ENCODE measurements at places on chromosomes 1 and 21.

DNA sequence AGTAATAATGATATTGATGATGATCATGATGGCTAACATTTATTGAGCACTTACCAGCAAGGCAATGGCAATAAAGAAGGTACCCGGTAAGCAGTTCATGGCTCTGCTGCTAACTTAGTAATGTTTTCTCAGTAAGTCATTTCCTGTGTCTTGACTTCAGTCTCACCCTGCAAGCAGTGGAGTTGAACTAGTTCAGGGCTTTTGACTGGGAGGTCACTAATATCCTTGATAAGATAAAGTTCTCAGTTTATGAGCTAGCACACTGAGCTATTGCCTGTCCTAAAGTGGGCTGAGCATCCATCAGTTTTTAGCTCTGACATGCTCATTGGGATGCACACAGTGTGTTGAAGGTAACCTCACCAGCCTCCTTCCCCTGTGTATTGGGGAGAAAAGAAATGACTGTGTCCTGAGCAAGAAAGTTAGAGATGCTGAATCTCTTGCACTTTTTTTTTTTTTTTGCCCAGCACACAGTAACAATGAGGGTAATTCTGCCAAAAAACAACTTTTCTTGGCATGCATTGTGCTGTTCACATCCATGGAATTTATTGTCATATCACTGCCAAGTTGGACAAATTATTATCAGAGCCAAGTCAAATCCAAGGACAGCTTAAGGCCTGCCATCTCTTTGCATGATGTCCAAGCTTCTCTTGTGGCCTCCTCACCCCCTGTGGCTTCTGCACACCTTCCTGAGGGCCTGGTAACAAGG, 55.5 kb upstream of the GADD45A start:
- no peak for DNase-seq

DNA sequence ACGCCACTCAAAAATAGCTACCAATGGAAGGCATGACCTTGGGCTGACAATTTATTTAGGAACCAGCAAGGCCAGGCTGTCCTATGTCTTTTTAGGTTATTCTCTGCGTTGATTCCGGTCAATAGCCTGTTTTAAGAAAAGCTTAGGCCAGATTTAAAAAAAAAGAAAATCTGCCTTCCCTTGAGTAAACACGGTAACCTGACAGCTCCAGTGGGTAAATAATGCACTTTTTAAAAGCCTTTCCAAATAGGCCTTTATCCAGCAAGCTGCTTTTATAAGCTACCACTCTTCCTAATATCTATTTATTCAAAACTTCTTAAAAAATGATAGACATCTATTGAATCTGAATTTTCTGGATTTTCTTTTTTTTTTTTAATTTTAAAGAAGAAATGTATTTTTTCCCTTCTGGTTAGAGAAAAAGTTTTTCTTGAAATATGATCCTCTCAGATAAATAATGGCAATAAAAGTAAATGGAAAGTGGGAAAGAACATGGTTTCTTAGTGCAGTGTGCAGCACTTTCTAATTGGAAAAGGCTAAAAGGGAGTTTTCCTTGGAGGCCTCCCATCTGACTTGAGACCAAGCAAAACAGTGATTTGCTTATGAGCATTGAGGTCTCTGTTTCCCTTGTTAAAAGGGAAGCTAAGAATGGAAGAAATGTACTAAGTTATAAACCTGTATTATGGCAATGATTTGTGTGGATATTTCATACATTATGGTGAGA, 281.0 kb upstream of the RUNX1 start:
- no peak for DNase-seq

DNA sequence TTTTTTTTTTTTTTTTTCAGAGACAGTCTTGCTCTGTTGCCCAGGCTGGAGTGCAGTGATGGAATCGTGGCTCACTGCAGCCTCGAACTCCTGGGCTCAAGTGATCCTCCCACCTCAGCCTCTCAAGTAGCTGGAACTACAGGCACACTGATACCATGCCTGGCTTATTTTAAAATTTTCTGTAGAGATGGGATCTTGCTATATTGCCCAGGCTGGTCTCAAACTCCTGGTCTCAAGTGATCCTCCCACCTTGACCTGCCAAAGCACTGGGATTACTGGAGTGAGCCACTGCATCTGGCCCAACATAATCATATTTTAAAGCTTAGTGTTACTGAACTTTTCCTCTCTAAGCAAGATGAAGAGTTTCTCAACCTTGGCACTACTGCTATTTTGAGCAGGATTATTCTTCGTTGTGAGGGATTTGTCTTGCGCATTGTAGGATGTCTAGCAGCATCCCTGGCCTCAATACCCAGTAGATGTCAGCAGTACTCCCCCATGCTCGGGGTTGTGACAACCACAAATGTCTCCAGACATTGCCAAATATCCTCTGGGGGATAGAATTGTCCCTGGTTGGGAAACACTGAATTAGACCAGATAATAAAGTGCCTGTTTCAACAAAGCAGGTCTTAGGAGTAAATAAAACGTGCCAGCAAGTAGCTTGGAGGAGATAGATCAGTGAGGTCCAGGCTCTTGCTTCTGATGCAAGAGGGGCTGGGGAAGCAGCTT, 15.1 kb upstream of the THRAP3 start:
- DNase-seq, result no peak

DNA sequence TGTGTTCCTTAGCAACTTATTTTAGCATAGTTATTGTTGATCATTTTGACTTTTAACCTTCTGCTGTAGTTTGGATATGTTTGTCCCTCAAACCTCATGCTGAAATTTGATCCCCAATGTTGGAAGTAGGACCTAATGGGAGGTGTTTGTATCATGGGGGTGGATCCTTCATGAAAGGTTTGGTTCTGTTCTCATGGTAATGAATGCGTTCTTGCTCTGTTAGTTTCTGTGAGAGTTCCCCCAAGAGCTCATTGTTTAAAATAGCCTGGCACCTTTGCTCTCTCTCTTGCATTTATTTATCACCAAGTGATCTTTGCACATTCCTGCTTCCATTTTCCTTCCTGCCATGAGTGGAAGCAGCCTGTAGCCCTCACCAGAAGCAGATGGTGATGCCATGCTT, 372.1 kb upstream of the VAMP3 start:
- no peak for DNase-seq

DNA sequence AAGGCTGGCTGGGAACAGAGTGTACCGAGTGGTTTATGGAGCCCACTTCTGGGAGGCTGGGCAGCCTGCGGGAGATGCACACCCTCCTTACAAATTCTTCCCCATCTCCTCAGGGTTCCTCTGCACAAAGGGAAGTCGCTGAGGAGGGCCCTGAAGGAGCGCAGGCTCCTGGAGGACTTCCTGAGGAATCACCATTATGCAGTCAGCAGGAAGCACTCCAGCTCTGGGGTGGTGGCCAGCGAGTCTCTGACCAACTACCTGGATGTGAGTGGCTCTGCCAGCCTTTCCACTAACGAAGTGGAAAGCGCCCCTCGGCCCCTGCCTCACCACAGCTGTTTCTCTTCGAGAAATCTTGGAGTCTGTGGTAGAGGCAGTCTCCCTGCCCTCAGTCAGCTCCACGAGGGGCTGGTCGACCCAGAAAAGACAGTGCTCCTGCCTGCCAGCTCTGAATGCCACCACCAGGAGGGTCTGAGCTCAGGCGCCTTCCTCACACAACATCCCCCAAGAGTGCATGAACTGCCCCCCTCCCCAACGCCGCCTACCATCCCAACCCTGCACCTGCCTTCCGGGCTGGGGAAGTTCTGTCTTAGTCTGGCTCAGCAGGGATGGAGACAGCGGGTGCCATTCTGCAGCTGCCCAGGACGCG, 31.8 kb downstream of the PROK1 start:
- no peak for DNase-seq

GRCh38 chr1:30809514-30810263, 52.1 kb upstream of the LAPTM5 start:
- no peak for DNase-seq

DNA sequence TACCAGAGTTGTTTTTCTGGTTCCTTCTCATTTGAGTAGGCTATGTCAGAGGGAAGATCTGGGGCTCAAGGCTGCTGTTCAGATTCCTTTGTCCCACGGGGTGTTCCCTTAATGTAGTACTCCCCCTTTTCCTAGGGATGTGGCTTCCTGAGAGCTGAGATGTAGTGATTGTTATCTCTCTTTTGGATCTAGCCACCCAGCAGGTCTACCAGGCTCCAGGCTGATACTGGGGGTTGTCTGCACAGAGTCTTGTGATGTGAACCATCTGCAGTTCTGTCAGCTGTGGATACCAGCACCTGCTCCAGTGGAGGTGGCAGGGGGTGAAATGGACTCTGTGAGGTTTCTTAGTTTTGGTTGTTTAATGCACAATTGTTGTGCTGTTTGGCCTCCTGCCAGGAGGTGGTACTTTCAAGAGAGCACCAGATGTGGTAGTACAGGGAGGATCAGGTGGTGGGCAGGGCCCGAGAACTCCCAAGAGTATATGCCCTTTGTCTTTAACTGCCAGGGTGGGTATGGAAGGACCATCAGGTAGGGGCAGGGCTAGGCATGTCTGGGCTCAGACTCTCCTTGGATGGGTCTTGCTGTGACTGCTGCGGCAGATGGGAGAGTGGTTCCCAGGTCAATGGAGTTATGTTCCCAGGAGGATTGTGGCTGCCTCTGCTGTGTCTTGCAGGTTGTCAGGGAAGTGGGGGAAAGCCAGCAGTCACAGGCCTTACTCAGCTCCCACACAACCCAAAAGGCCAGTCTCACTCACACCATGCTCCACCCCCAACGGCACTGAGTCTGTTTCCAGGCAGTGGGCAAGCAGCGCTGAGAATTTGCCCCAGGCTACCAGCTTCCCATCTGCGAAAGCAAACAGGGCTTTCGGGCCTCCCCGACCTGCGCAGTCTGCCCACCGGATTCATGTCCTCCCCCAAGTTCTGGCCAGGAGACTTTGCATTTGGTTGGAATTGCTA, 64.2 kb downstream of the SERINC2 start:
- DNase-seq, result no peak

GRCh38 chr1:151825204-151825603, 6.4 kb downstream of the RORC start:
- DNase-seq, result no peak

GRCh38 chr1:24403806-24404205, 9.8 kb downstream of the STPG1 start:
- DNase-seq, result no peak

DNA sequence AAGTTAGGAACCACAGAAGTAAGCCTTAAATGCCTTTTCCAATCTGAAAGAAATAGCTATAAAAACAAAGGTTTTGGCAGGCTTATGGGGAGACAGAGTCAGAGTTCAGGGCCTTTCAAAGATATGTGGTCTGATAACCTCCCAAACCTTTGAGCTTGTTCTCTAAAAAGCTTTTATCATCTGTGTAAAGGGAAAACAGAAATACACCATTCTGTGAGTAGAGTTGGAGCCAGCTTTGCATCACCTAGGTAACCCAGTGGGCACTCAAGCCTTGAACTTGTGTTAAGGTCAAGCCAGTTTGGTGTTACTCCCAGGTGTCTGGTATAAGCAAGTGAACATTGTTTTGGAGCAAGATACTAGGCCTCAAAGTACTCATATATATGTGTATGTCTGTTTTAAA, 50.1 kb downstream of the LAMC1 start:
- no peak for DNase-seq

DNA sequence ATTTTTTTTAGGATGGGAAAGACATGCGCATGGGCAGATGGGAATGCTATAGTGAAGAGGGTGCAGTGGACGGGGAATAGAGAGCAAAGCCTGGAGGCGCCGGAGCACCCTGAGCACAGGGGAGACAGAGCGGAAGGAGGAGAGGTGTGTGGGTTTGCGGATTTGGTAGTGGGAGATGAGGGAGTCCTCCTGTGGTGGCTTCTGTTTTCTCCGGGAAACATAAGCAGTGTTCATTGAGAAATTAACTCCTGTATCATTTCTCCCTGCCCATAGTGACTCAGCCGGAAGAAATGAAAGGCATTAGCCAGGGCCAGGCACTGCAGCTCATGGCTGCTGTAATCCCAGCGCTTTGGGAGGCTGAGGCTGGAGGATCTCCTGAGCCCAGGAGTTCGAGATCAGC, 4.7 kb upstream of the PTPRF start:
- DNase-seq, result no peak

GRCh38 chr21:43712268-43712942, 6.5 kb upstream of the PDXK start:
- no peak for DNase-seq

DNA sequence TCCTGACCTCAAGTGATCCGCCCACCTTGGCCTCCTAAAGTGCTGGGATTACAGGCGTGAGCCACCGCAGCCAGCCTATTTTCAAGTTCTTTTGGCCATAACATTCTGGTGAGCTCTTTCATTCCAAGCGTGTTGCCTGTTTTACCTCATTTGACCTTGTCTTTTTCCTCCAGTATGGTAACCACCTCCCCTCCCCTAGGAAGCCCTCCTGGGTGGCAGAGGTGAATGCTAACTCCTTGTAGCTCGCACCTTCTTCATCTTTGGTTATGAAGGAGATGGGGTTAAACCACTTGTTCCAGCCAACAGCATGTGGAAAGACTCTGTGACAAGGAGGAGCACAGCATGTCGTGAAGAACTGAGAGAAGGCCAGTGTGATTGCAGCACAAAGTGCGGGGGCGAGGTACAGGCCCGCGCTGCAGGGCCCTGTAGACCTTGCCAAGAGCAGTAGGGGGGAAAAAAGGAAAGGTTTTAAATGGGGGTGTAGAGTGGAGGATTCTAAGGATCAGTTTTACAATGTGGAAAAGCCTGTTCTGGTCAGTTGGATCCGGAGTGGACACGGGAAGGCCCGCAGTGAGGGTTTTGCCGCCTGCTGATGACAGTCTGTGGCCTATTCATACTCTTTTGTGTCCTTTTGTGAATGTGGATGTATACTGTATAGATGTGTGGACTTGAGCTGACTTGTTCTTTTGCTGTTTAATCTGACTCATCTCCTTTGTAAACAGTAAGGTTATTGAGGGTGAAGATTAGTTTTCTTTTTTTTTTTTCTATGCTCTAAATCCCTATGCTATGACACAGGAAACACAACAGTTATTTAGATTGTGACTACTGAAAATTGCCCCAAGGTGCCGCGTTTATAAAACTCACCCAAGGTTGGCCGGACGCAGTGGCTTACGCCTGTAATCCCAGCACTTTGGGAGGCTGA, 7.5 kb upstream of the ZNF436 start:
- DNase-seq, result no peak

DNA sequence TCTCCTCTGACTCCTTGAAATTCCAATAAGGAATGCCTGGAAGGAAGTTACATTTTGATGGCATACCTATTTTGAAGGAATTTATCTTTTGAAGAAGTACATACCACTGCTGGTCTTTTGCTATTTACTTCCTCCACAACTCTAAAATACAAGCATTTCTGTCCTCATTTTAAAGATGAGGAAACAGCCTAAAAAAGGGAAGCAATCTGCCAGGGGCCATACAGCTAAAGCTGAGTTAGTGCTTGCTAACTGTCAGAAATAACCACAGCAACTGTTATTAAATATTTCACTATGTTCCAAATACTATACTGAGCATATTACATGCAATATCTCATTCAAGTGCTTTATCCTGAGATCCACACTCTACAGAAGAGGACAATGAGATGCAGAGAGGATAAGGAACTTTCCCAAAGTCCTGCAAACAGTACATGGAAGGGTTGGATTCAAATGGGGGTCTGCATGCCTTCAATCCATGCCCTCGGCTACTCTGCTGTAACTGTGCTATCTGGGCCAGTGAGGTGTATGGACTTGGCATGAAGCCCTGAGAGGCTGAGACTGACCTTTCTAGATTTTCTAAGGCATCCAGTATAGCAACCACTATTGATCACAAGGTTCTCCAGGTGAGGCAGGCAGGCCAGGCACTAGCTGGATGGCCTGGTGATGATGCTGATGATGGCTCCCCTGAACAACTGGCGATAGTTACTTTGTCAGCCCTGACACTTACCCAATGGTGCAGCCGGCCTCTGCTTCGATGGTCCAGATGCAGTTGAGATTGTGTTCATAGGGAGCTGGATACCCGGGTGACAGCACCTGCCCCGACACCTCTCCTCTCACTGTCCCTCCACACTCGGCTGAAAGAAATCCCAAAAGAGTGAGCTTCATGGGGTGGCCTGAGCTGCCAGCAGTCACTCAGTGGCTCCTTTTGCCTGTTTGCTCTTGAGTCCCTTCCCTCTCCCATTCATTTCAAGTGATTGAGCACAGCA, 171.4 kb upstream of the HMGB4 start:
- DNase-seq, result no peak
